ENCODE measurements at places on chromosomes 7 and 10.

DNA sequence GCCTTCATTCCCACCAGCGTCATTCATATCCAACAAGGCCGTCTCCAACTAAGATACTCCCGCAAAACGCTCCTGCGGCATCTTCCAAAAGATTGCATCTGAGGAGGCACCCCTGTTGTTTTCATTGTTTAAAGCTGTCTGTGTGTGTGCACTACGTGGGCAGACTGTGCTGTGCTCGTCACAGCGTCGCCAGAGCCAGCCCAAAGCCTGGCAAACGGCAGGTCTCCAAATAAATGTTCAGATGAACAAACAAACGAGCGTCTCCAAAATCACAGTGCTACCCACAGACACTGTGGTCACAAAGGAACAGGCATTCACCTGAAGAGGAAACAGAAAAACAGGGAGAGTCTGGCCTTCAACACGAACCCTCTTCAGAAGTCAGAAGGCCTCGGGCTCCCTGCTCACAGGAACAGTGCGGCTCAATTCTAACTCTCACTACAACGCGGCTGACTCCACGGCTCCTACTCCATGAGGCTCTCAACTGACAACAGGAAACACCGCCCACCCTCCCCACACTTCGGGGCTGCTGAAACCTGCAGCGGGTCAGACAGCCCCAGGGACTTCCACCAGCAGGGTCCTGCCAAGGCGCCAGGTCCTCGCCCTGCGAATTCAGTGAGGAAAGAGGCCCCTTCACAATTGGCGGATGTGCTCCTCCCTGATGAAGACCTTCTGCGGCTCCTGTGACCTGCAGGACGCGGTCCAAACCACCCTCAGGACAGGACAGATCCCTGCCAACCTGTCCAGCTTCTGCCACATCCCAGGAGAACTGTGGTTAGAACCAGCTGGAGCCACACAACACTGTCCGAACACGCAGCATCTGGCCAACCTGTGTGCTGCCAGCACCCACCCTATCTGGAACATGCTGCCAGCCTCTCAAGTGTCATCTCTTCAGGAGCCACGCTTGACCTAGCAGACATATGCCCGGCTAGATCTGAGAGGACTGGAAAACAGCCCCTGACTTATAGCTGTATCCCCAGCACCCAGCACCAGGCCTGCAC lies 36.1 kb downstream of the MAD1L1 start:
- DNase-seq = no peak

GRCh38 chr10:71821909-71822763 lies 28.9 kb downstream of the PSAP start:
- DNase-seq = no peak

GRCh38 chr10:50447691-50448090 lies 176.1 kb downstream of the SGMS1 start:
- no peak for DNase-seq

DNA sequence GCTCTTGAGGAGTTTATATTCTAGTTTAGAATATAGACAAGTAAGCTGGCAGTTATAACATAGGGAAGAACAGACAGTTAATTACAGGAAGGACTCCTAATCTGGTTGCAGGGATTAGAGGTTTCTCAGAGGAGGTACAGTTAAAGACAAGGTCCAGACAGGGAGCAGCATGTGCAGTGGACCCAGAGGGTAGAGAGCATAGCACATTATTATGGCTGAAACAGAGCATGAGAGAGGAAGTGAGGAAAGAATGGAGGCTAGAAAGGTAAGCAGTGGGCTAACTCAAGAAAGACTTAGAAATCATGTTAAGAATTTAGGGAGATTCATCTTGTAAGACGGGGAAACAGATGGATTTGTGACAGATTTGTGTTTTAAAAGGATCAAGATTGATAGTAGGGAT lies 9.7 kb downstream of the MIOS start:
- no peak for DNase-seq

DNA sequence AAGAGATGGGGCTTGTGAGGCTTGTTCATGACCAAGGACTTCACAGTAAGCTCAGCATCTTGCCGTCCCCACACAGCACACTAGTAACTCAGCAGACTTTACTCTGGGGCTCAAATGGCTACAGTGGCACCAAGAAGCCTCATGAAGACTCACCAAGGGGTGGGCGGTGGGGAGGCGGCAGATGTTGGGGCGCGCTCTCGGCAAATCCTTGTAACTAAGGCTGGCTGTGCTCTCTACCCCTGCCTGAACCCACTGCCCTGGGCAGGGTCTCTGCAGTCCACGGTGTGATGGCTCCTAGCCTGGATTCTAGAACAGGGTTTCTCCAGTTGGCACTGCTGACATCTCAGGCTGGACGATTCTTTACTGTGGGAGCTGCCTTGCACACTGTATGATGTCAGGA lies 12.4 kb upstream of the SMARCD3 start:
- no peak for DNase-seq

DNA sequence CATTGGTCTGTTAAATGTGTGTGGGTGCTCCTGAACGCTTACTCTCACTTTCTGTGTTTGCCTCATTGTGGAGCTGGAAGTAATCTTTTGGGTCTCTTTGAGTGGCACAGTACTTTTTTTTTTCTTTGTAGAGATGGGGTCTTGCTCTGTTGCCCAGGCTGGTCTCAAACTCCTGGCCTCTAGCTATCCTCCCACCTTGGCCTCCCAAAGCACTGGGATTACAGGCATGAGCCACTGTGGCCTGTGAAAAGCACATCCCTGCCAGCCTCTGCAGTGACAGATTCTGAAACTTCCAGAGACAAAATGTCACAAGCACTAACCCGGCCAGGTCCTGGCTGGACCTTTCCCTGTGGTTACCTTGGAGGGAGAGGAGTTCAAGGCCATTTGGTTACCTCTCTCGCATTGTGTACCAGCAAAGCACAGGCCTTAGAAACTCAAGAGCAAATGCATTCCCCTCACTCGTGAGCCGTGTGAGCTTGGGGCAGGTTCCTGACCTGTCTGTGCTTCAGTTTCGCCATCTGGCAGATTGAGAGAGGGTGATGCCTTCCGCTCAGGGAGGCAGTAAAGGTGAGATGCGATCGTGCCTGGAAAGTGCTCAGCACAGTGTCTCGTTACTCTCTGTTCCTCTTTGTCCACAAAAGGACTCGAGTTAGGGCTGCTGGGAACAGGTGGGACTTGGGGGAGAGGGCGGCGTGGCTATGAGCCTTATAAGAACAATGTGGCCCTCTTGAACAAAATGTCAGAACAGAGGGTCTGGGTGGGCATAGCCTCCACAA lies 72.6 kb upstream of the SEPHS1 start:
- no peak for DNase-seq

- no peak for DNase-seq
Measured at GRCh38 chr10:25641595-25641994, 292.4 kb upstream of the MYO3A start.

DNA sequence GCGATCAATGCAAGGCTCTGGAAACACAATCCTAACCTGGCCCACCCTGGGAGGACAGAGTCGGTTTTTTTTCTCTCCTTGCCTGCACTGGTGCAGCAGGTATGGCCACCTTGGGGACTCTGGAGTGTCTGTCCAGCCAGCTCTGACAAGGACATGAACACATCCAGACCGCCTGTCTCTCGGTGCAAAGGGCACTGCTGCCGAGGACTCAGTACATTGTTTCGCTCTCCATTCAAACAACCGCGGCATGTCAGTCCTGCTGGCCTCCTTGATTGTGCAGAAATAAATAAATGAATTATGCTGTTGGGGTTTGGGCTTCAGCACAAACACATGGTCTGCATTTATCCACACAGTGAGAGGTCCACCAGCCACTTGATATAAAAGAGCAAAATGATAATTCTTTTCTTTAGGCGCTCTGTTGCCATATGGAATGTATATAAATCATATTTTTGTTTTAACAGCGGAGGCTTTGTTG lies 565.2 kb downstream of the KCNMA1 start:
- DNase-seq = no peak

GRCh38 chr10:72736176-72736827 lies 44.4 kb downstream of the MCU start:
- no peak for DNase-seq

- DNase-seq = no peak
Measured at GRCh38 chr10:121741248-121741792, 143.1 kb upstream of the FGFR2 start.

DNA sequence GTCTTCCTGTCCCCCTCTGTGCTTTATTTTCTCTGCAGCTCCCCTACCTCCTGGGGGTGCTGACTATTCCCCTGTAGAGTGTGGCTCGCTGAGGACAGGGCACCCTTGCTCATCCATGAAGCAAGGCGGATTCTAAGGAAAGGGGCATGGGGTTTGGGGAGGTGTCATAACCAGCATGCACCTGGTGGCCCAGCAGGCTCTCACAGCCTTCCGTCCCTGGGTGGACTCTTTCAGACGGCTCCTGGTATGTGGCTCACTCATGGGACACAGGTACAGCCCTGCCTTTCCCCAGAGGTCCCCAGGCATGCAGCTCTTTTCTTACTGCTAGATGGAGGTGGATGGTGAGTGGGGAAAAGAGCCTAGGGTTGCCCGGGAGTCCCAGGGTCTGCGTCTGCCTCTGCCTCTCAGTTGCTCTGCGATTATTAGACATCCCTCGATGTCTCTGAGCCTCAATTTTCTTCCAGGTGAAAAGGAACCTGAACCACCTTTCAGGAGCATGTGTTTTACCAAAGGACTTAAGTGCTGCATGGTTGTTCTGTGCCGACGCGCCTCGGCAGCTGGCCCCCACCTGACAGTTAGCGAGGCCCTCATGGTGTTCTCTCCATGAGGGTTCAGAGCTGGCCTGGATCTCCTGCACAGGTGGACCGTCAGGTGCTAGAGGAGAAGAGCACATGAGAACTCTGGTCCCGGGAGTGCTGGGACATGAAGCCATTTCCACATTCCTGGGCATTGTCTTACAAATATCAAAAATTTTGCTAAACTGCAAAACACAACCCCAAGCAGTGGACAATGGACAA lies 172.5 kb upstream of the SHH start:
- no peak for DNase-seq

GRCh38 chr7:138127996-138128395 lies 51.7 kb downstream of the AKR1D1 start:
- no peak for DNase-seq

DNA sequence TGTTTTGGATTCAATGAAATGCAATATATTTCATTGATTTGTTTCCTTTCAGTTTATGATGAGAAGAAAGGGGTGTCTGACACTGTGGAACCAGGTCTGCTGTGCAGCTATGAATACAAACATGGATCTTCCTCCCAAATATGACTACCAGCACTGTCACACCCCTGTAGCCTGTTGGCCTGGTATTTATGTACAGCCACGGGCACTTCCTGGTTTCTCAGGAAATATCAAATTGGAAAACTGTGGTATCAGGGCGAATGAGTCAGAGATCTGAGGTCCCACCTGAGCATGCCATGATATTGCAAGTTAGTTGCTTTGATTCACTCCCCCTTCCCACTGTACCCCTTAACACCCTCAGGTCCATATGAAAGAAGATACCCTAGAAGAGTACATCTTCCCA lies 87.8 kb downstream of the DNMBP start:
- DNase-seq = no peak

DNA sequence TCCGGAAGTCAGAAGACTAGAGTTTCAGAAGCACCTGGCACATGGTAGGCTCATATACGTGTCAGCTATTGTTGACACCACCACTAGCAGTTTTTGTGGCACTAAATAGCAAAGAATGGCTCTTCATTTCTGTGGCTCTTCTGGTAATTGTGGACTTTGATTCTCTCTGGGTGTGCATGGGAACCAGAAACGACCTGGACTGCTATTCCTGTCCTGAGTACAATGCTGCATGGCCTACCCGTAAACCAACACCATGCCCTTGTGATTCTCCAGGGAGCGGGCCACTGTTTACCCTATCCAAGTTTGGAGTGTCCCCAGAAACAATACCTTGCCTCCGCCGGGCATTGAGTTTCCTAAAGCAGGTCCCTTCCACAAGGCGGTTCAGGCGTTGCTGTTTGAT lies 162.9 kb upstream of the AOAH start:
- no peak for DNase-seq

- no peak for DNase-seq
Measured at GRCh38 chr10:120607016-120607709, 150.1 kb downstream of the PLPP4 start.

- no peak for DNase-seq
Measured at GRCh38 chr10:29056729-29057128, 232.1 kb upstream of the LYZL1 start.

DNA sequence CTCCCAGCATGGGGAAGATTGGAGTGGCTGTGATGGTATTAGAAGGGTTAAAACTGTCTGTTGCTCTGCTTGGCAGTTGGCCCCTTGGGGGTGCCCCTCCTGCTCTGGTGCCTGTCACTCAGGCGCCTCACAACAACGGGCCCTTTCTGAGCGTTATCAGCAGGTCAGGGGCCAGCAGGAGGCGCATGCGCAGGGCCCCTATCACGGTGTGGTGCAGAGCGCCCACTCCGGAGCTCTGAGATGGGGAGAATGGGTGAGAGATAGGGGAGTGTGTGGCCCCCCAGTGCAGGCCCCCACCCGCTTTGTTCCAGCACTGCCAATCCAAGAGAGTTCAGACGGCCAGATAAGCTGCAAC lies 24.8 kb downstream of the GBX1 start:
- DNase-seq = no peak

DNA sequence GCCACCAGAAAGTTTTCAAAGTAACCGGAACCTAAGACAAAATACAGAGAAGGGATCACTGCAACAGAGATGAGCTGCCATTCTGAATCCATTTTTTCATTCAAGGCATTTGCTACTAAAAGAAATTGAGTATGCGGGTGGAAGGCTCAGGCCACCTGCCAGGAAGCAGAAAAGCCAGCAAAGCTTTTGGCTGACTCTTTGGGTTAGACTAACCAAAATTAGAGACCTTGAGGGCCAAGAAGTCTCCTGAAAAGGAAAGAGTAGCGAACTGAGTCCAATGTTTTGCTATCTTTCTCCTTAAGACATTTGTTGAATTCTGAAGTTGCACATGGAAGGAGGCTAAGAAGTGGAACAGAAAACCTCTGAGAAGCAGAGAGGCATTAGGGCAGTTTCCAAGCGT lies 79.0 kb downstream of the FAS start:
- DNase-seq = no peak

DNA sequence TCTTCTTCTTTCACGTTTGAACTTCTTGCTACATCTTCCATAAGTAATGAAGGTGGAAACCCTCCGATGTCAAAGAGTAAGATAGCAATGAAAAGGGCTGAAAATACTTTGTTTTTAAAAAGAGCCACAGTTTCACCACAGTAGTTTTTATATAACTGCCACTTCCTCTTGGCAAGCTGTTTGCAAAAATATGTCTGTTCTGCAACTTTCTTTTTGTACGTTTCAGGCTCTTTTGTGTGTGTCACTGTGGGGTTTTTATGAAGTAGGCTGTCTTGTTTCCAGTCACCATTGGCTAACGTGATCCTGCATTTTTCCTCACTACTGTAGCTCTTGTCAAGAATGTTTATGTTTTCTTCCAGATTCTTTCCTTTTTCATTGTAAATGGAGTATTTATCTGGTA lies 55.6 kb downstream of the SLC16A9 start:
- DNase-seq = no peak

GRCh38 chr7:28408960-28409715 lies 3.2 kb upstream of the CREB5 start:
- peak; percentile 79 for DNase-seq

GRCh38 chr7:21361413-21362125 lies 66.3 kb upstream of the SP4 start:
- DNase-seq = no peak

GRCh38 chr10:79305515-79305914 lies 41.8 kb upstream of the PPIF start:
- DNase-seq = no peak
